Keratinocyte (primary cell): ENCODE measurements at places on chromosomes 13 and 19. TPM values are rescaled to one million over a fixed set of nuclear protein-coding genes. Genes with fewer than 3 reads are reported as not detected.
A peak's percentile ranks its signal among the peaks of the same experiment; 100 is the strongest.

DNA sequence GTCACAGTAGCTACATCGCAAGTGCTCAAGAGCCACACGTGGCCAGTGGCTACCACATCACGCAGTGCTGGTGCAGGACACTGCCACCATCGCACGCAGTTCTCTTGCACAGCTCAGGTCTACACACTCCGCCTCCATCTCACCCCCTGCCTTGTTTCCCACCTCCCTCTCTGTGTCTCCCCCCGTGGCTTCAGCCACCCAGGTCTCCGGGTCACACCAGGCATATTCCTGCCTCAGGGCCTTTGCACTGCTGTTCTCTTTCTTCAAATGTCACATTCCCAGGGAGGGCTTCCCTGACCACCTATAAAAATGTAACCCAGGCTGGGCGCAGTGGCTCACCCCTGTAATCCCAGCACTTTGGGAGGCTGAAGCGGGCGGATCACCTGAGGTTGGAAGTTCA, 10.6 kb downstream of the CCDC8 start:
- H3K36me3 ChIP-seq, result no peaks in the 10 kb centered on the region
- DNase-seq, result no peak
- H3K27ac ChIP-seq, result no peak overlapping the region
- H3K4me1 ChIP-seq, result peaks cover 8% of the 10 kb centered on the region

- no peak overlapping the region for H3K4me3 ChIP-seq
- H3K27me3 ChIP-seq, result no peaks in the 10 kb centered on the region
- H3K36me3 ChIP-seq, result no peaks in the 10 kb centered on the region
- peaks cover 25% of the 10 kb centered on the region for H3K4me1 ChIP-seq
Observed at GRCh38 chr19:3178973-3179738, 587 bp downstream of the S1PR4 start.

DNA sequence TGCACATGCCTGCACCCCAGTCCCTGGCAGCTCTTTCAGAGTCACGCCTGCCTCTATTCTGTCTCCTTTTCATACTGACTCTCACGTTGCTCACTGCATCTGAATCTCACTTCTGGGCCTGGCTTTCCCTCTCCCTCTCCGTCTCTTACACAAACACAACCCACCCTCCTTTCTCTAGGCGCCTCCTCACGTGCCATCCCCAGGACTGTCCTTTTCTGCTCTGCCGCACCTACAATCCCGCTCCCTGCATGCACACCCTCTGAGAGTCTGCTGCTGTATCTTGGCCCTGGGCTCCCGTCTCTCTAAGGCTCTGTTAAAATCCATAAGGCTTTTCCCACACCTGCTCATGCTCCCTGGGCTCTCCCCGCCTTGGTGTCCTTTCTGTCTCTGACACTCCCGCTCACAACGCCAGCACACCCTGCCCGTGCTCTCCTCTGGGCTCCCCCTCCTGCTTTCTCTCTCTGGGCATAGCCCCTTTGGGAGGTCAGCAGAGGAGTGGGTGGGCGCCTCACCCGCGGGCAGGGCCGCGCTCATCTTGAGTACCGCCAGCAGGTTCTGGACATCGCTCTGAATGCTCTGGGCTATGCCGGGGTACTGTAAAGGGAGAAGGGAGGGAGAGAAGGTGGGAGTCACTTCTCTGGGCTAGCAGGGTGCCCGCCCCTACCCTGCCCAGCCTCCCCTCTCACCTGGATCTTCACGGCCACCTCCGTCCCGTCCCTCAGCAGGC, 12.7 kb upstream of the NUMBL start:
- no peaks in the 10 kb centered on the region for H3K27me3 ChIP-seq
- H3K4me1 ChIP-seq, result no peaks in the 10 kb centered on the region
- H3K27ac ChIP-seq, result no peak overlapping the region
- H3K4me3 ChIP-seq, result no peak overlapping the region
- H3K36me3 ChIP-seq, result peaks cover 21% of the 10 kb centered on the region

GRCh38 chr13:73492811-73493210, 434.0 kb downstream of the KLF5 start:
- peaks cover 16% of the 10 kb centered on the region for H3K4me1 ChIP-seq
- H3K4me3 ChIP-seq, result no peak overlapping the region
- no peaks in the 10 kb centered on the region for H3K36me3 ChIP-seq

DNA sequence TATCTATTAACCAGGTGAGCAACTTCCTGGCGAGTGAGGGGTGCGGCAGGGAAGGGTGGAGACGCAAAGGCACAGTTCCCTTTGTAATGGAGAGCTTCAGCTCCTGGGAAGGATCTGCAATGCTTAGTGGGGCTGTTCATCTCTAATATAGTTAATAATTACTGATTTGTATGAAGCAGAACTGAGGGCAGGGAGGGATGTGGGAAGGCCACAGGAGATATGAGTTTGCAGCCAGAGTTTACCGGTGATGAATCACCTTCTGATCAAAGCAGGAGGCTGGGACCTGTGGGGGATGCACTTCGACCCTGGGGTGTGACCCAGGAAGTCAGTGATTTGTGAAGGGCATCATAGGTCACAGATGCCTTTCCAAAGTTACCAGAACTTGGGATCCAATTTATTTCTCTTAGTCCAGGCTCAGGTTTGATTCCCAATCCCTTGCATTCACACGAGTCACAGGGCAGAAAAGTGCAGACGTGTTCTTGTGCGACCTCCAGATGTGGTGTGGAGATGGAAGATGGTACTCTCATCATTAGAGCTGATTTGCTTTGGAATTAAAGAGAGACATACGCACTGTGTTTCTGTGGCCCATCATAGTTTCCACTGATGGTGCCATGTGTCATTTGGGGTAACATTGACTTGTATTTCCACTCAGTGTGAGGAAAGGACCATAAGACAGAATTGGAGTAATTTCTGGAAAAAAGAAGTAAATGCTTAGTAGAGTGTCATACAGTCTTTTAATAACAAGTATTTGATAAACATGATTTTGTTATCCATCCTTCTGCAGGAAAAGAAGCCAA, 55.0 kb downstream of the LRCH1 start:
- DNase-seq, result no peak
- H3K4me1 ChIP-seq, result peaks cover 43% of the 10 kb centered on the region
- H3K27ac ChIP-seq, result peak overlapping the region; percentile 4
- no peaks in the 10 kb centered on the region for H3K36me3 ChIP-seq

DNA sequence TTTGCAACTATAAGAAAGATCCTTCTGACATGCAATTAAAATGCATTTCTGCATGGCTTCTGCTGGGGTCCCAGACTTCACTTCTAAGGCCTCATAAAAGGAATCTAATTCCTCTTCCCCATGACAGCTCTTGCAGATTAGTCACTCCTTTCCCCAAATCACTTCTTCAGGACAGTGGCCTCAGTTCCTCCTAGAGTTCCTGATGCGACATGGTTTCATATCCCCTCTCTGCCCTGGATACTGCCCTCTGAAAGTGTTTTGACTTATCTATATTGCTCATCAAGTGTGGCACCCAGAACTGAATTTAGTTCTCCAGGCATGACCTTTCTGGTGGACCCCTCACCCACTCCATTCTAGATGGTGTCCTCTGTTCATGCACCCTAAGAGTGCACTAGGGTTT, 238.1 kb downstream of the FOXO1 start:
- H3K36me3 ChIP-seq, result no peaks in the 10 kb centered on the region
- H3K4me3 ChIP-seq, result no peak overlapping the region
- no peaks in the 10 kb centered on the region for H3K4me1 ChIP-seq
- no peak for DNase-seq
- H3K27me3 ChIP-seq, result no peaks in the 10 kb centered on the region

DNA sequence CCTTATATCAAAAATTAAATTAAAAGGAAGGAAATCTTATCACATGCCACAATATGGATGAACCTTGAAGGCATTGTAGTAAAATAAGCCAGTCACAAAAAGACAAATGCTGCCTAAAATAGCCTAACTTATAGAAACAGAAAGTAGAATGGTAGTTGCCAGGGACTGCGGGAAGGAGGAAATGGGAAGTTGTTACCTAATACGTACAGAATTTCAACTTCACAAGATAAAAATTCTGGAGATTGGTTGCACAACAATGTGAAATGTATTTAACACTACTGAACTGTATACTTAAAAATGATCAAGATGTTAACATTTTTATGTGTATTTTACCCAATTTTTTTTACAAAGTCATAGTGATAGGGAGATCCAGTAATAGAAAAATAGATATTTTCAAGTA, 10.2 kb upstream of the N4BP2L2 start:
- no peak for DNase-seq
- no peaks in the 10 kb centered on the region for H3K36me3 ChIP-seq
- no peaks in the 10 kb centered on the region for H3K4me1 ChIP-seq
- no peak overlapping the region for H3K4me3 ChIP-seq

GRCh38 chr13:39463611-39464010, 139.4 kb downstream of the LHFPL6 start:
- H3K4me1 ChIP-seq, result no peaks in the 10 kb centered on the region
- H3K36me3 ChIP-seq, result no peaks in the 10 kb centered on the region
- no peak overlapping the region for H3K4me3 ChIP-seq
- no peak overlapping the region for H3K27ac ChIP-seq

DNA sequence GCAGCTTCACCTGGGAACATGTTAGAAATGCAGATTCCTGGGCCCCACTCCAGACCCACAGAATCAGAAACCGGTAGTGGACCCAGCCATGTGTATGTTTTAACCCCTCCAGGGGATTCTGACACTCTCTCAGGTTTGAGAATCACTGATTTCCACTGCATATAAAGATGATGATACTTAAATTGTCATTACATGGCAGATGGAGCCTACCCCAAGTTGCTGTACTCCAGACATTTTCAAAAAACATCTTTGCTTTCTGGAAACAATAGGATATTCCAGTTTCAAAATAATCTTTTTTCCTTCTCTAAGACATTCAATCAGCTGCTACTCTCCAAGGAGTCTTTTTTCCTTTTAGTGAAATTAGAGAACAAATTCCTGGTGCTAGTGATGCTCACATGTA, 48.6 kb upstream of the RGCC start:
- H3K27ac ChIP-seq, result no peak overlapping the region
- H3K36me3 ChIP-seq, result no peaks in the 10 kb centered on the region
- no peak overlapping the region for H3K4me3 ChIP-seq

DNA sequence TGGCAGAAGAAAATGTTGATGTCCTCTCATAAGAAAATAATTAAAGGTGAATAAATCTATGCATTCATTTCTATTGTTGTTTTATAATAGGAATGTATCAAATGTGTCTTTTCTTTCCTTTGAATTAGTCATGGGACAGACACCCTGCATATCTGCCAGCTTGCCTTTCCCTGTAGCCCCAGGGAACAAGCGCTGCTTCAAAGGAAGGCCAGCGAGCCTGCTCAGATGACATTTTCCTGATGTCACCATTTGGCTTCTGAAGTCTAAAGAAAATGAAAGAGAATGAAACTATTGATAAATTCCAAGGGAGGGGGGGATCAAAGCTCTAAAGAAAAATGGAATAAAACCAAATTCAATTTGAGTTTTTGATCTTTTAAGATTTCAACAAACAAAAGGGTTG, 574.8 kb downstream of the IRS2 start:
- H3K27me3 ChIP-seq, result no peaks in the 10 kb centered on the region
- no peak overlapping the region for H3K4me3 ChIP-seq
- no peak for DNase-seq
- H3K36me3 ChIP-seq, result no peaks in the 10 kb centered on the region

- no peaks in the 10 kb centered on the region for H3K4me1 ChIP-seq
- H3K4me3 ChIP-seq, result no peak overlapping the region
- H3K27ac ChIP-seq, result no peak overlapping the region
- no peak for DNase-seq
Observed at GRCh38 chr19:35202722-35203688, 25.5 kb downstream of the FAM187B start.

DNA sequence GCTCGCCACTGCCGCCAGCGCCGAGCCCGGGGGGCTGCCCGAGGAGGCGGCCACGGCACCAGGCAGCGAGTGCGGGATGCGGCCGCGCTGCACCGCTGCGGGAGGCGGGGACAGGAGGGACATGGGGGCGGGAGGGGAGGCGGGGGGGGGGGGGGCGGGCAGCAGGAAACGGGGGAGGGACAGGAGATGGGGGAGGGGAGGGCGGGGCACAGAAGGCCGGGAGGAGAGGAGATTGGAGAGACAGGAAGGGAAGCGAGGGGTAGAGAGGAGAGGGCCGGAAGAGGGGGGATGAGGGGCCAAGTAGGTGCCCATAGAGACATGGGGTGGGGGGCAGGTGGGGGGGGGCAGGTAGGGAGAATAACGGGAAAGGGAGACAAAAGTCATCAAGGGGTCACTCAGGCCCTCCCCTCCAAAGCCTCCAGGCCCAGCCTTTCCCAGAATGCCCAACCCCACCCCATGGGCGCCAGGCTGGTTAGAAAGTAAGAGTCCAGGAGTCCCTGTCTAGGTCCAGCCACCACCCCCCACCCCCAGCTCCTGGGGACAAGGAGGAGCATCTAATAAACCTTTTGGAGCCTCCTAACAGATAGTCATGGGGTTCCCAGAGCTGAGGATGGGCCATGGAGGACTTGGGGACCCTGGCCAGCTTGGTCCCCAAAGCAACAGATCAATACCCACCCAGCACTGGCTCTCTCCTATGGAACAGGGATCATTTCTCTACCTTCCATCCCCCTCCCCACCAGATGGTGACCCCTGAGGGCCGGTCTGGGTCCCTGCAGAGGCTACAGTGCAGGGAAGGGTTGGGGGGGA, 9.5 kb downstream of the NR2F6 start:
- H3K4me3 ChIP-seq, result peak overlapping the region; percentile 83
- no peak for DNase-seq
- H3K27me3 ChIP-seq, result no peaks in the 10 kb centered on the region
- H3K27ac ChIP-seq, result no peak overlapping the region
- H3K4me1 ChIP-seq, result peaks cover 14% of the 10 kb centered on the region

GRCh38 chr19:47427241-47428176, 8.2 kb upstream of the MEIS3 start:
- peaks cover 13% of the 10 kb centered on the region for H3K4me1 ChIP-seq
- DNase-seq, result no peak
- no peaks in the 10 kb centered on the region for H3K36me3 ChIP-seq
- H3K27ac ChIP-seq, result no peak overlapping the region
- peaks cover 28% of the 10 kb centered on the region for H3K27me3 ChIP-seq

GRCh38 chr13:110687736-110688135, 18.2 kb downstream of the CARS2 start:
- H3K27ac ChIP-seq, result no peak overlapping the region
- H3K4me1 ChIP-seq, result no peaks in the 10 kb centered on the region
- DNase-seq, result no peak

DNA sequence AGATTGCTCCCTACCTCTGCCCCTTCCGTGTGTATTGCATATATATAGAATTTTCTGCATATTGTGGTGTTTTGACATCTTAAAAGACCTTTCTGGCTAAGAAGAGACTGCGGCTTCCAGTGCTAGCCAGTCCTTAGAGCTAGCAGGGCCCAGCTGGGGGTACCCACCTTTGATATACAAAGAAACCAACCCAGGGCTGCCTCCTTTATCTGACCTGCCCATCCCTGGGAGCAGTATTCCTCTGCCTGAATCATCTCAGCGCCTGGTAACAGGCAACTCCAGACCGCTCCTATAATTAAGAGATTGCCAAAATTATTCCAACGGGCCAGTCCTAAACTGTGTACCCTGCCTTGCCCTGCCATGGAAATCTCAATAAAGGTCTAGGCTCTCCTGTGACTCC, 186.3 kb upstream of the RNF113B start:
- DNase-seq, result no peak
- H3K27me3 ChIP-seq, result no peaks in the 10 kb centered on the region
- H3K36me3 ChIP-seq, result no peaks in the 10 kb centered on the region

DNA sequence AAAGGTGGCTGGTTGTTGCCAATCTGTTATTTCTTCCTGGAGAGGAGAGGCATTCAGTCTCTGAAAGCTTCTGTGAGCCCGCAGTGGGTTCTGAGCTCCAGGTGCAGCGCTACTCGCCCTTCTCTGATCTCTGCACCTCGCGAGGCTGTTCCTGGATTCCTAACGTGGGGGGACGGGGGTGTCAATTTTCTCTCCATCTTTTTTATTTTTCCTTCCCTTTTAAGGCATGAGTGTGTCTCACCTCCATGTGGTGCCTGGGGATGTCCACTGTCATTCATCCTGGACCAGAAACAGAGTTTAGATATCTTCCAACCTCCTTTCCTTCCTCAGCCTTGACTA, 626 bp downstream of the ZNF233 start:
- no peak for DNase-seq
- H3K27me3 ChIP-seq, result no peaks in the 10 kb centered on the region
- H3K4me1 ChIP-seq, result peaks cover 6% of the 10 kb centered on the region
- peak overlapping the region; percentile 22 for H3K4me3 ChIP-seq

The JAK3 gene
- polyA plus RNA-seq, result 0.37 to 0.59 TPM (median 0.50 TPM) in 3 replicates

The SPC24 gene
- 1.8 to 8.0 TPM (median 6.4 TPM) in 3 replicates for polyA plus RNA-seq

The YIPF2 gene
- 26.9 to 59.6 TPM (median 40.2 TPM) in 3 replicates for polyA plus RNA-seq
